ENCODE measurements at places on chromosomes 1 and 21.

GRCh38 chr1:162006081-162006480 is 17.6 kb downstream of the OLFML2B start:
- DNase-seq, result no peak

DNA sequence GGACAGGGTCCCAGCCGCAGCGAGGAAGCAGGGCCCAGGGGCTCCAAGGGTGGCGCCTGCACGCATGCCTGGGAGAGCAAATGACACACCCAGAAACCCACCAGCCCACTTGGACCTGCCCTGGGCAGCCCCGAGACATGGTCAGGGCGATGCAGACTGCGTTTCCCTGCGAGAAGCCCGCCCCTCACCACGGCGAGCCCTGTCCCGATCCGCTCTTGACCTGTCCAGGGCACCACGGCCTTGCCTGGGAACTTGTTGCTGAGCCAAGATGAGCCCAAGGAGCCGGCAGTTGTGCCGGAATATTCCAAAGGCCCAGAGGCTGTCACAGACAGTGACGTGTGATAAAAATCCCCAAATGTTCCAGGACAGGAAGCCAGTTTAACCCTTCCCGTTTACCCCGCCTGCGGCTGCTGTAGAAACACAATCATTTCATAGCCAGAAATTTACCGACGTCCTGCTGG is 78.1 kb downstream of the SIK1 start:
- no peak for DNase-seq

GRCh38 chr1:109199710-109200109 is 14.0 kb upstream of the SARS1 start:
- no peak for DNase-seq

GRCh38 chr1:54927472-54928240 is 40.7 kb upstream of the DHCR24 start:
- no peak for DNase-seq

- no peak for DNase-seq
Observed at GRCh38 chr1:115428676-115429075, 90.6 kb upstream of the NGF start.

- DNase-seq, result no peak
Observed at GRCh38 chr1:223011505-223011856, 131.6 kb downstream of the TLR5 start.

DNA sequence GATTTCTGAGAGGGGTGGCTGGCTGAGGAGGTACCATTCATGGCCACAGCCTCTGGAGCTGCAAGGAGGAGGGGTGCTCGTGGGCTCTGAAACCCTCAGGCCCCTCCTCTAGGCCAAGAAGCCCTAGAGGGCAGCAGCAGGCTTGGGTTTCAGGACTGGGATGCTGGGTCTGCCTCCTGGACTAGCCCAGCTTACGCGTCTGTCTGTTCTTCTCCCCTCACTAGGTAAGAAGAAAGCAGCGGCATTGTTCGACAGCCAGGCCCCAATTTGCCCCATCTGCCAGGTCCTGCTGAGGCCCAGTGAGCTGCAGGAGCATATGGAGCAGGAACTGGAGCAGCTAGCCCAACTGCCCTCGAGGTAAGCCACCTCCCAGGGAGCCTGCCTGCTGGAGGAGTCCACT is 60.3 kb downstream of the TMEM53 start:
- DNase-seq, result no peak

DNA sequence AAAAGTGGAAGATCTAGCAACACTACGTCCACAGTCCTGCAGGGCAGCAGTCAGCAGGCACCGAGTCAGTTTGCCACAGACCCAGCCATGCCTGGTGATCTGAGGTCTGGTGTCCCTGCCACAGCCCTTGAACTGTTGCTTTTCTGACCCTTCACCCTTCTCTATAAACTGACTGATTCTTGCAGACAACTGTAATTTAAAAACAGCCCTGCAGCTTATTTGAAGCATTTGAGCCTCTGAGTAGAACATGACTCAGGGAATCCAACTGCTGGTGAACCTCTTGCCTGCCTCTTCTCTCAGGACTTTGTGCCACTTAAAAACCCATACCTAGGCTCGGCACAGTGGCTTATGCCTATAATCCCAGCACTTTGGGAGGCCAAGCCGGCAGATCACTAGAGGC is 107.2 kb downstream of the EDEM3 start:
- DNase-seq, result no peak

DNA sequence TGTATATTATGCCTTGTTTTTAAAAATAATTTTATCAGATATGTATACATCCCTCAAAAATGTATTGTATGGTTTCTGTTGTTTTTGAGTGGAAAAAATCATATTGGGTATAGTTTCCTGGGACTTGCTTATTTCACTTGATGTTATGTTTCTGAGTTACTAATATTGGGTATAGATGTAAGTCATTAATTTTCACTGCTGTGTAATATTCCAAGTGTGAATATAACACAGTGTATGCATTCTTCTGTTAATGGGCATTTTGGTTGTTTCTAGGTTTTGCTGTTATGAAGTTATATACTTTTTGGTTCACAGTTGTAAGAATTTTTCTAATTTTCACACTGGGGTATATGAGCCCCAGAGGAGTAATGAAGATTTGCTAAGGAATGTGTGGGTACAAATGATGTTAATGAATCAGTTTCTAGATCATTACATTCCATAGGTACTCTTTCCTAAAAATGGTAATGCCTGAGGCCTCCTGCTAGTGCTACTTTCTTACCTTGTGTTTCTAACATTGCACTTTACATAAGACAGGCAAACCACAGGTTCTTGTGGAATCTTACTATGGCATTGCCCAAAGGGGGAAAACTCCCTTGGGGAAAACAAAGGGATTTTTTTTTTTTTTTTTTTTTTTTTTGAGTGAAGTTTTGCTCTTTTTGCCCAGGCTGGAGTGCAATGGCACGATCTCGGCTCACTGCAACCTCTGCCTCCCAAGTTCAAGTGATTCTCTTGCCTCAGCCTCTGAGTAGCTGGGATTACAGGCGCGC is 3.2 kb downstream of the TTC3 start:
- no peak for DNase-seq

DNA sequence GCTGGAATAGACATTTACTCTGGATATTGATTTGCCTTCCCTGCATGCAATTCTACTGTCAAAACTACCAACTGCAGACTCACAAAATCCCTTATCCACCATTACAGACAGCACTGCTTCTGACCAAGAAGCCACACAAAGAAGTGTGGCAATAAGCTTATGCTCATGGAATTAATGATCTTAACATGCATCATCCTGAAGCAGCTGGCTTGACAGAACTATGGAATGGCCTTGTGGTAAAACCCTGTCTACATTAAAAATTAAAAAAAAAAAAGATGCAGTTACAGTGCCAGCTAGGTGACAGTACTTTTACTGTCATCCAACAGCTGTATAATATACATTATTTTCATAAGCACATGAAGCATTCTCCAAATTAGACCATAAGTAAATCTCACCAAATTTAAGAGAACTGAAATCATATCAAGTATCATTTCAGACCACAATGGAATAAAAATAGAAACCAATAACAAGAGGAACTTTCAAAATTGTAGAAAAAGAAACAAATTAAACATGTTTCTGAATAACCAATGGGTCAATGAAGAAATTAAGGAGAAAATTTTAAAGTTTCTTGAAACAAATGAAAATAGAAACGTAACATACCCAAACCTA is 70.7 kb downstream of the SCMH1 start:
- no peak for DNase-seq

- DNase-seq, result peak; percentile 38
Observed at GRCh38 chr1:31183927-31184554, 55.6 kb downstream of the NKAIN1 start.
